GM12865 (cell line): ENCODE measurements at places on chromosomes 12 and 14.

GRCh38 chr12:107734139-107734538 lies 26.8 kb downstream of the PRDM4 start:
- DNase-seq = no peak

GRCh38 chr12:112111931-112112330 lies 3.3 kb upstream of the NAA25 start:
- no peak for DNase-seq

DNA sequence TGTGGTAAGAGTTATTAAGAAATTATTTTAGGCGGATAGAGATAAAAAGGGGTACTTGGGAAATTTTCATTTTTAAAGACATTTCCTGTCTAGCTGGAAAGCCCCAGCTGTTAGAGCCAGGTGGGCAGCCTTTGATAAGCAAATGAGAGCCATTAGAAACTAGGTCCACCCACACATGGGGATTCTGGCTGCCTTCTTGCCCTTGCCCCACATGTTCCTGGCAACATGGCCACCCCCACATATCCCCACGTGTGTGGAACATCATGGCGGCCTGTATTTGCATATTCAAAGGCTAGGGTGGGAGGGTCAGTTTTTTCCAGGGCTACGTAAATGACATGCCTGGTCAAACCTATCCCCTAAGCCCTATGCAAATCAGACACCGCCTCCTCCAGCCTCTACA lies 1382.1 kb downstream of the AACS start:
- peak; percentile 9 for DNase-seq

- no peak for DNase-seq
Observed at GRCh38 chr14:79011920-79012204, 841.7 kb downstream of the NRXN3 start.

- peak; percentile 62 for DNase-seq
Observed at GRCh38 chr14:67420102-67420739, 8.3 kb upstream of the PLEK2 start.

GRCh38 chr14:98705871-98706300 lies 566.1 kb downstream of the BCL11B start:
- no peak for DNase-seq

DNA sequence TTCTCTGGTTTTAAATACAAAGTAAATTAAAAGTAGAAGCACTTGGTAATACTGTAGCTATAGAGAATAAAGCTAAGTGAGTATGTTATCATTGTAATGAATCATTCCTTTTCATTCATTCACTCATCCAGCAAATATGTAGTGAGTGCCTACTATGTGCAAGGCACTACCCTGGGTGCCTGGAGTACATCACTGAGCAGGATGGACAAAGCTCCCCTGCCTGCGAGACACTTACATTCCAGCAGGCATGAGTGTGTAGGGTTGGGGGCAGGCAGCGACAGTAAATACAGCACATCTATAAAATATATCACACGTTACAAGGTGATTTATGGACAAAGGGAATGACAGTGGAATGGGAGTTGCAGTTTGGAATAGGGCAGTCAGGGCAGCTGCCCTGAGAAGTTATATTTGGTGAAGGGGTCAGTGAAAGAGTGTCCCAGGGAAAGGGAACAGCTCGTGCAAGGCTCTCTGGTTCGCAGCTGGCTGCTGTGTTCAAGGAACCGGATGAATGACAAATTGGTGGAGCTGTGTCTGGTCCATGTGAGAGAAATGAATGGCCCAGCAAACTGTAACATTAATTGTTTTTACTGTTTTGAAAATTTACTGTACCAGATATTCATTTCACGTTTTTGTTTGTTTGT lies 159.6 kb downstream of the CRADD start:
- DNase-seq = no peak
